ENCODE measurements at places on chromosomes 13 and 19. TPM values are rescaled to one million over a fixed set of nuclear protein-coding genes. Genes with fewer than 3 reads are reported as not detected.

Gene ZNF723
- not detected for polyA plus RNA-seq

Gene PSG1
- polyA plus RNA-seq, result not detected

Gene FCER2
- polyA plus RNA-seq, result not detected

- no peak for DNase-seq
These were observed 69.3 kb downstream of the NHLRC3 start for GRCh38 chr13:39107561-39107960.

DNA sequence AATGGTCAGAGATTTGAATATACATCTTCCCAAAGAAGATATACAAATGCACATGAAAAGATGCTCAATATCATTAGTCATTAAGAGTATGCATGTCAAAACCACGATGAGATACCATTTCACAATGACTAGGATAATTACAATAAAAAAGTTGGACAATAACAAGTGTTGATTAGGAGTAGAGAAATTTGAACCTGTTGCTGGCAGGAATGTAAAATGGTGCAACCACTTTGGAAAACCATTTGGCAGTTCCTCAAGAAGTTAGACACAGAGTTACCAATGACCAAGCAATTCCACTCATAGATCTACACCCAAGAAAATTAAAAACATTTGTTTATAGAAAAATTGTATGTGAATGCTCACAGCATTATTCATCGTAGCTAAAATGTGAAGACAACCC, 33.2 kb upstream of the STARD13 start:
- DNase-seq, result no peak

DNA sequence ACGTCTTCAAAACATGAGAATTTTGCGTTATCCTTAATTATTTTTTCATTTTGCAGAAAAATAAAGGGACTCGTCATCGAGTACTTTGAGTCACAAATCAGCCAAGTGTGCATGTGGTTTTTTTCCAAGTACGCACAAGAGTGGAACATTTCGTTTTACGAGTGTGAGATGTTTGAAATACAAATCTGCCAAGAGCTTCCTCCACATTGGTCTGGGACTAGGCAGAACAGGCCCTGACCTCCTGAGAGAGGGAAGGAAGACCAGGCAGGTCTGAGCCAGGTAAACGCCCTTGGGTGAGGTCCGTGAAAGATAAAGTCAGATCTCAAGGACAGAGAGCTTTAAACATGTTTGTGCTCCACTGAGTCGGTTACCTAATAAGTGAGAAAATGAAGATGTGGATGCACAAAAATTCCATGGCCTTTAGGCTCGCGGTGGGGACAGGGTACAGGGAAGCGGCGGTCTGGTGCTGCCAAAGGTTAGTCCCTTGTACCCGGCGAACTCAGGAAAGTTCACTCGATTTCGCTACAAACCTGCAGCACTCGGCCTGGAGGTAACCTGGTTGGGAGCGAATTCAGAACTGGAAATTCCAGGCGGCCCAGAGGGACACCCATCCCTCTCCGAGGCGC, 473 bp upstream of the ITM2B start:
- DNase-seq, result no peak

Data from right renal cortex interstitium (tissue), 3 donors.